ENCODE measurements at places on chromosomes 2 and 18. TPM values are rescaled to one million over a fixed set of nuclear protein-coding genes. Genes with fewer than 3 reads are reported as not detected.

Gene GAREM1
- total RNA-seq = 12.7 TPM

Gene TCF23
- 0.24 TPM for total RNA-seq

Gene FEV
- not detected for total RNA-seq

Gene RGPD6
- 36.1 TPM for total RNA-seq

Gene SERPINB10
- not detected for total RNA-seq

Gene ILKAP
- 27.9 TPM for total RNA-seq

Gene IL1F10
- not detected for total RNA-seq

Gene WDSUB1
- total RNA-seq = 5.8 TPM

Gene PRKAG3
- total RNA-seq = 0.18 TPM

DNA sequence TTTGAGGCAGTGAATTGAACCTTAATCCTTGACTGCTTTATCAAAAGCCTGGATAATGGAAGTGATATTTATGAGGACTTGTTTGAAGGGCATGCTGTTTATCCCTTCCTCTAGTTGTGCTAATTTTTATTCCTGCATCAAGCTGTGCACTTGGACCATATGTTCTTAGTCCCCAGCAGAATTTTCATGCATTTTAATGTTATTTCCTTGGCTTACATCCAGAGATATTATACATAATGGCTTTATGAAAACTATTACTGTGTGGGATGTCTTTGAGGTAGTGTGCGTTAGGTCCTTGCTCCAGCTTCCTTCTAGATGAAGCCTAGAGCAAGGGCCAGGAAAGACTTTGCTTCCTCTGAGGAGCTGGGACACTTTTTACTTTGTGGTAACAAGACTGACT lies 378.4 kb downstream of the LPIN1 start:
- DNase-seq = no peak

DNA sequence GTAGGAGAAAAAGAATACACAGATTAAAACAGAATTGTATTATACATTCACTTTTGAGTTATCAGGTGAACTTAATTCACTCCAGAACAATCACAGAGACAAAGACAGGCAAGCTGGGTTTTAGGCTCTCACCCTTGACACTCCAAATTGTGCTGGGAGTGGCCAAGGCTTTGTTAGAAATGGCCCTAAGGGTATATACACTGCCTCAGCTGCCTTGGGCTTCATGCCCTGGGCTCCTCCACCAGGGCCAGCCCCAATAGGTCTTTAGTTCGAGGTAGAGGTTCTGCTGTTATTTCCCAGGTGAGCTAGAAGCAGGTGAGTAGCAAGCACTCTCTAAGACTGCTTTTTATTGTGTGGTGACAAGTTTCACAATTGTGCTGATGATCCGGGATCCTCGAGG lies 19.9 kb downstream of the GEMIN6 start:
- DNase-seq = no peak

- no peak for DNase-seq
Measured at GRCh38 chr2:230774348-230774951, 61.8 kb downstream of the CAB39 start.

DNA sequence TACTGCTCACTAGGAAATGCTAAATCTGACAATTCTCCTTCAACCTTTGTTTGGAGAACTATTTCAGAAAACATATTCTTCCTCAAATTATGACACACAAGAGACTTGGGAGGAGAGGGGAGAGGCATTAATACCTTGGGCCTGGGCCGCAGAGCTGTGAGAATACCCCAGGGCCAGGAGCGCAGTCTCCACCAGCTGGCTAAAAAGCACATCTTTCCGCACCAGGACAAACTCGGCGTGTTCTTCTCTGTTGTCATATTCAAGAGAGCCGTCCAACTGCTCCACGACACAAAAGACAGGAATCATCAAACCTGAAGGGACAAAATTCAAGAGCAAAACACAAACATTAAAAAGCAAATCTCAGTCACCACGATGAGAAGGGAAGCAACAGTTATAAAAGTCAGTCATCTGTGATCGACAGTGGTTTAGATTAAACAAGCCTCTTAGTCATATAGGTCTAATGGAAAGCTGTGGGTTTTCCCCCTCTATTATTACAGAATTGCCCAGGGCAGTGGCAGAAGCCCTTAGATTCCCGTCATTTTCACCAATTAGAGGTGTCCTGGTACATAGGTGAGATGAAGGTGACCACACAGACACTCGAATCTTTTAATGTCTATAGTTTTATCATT lies 24.4 kb downstream of the SATB2 start:
- no peak for DNase-seq

DNA sequence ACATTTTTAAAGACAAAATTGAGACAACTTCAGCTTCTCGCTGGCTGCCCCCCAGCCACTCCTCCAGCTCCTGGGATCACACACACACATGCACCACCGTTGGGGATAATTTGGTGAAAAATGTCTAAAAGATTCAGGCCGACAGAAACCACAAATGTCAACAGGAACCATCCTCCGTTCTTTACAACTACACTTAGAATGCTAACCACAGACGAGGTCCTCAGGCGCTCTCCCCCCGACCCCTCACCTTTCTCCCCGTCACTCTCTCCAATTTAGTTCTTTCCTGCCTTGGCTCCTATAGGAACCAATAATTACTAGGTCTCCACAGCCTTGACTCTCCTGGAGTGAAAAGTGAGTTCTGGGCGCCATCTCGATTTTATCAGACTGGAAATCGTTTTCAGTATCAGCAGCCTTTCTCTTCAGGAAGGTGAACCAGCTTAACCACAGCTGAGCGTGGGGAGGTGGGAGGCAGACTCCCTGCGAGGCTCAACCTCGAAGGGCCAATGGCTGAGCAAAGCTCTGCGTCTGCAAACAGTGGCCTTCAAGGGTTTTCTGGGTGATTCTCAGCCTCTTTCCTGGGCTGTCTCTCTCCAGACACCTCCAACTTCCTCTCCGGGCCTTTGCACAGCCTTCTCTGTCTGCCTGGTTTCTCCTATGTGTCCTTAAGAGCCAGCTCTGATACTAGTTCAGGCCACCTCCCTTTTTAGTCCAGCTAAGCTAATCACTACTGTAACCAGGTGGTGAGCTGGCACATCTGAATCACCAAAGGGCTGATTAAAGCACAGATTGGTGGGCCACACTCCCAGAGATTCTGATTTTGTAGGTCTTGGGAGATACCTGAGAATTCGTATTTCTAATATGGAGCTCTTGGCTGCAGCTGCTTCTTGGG lies 115.7 kb upstream of the COPS8 start:
- DNase-seq = no peak

DNA sequence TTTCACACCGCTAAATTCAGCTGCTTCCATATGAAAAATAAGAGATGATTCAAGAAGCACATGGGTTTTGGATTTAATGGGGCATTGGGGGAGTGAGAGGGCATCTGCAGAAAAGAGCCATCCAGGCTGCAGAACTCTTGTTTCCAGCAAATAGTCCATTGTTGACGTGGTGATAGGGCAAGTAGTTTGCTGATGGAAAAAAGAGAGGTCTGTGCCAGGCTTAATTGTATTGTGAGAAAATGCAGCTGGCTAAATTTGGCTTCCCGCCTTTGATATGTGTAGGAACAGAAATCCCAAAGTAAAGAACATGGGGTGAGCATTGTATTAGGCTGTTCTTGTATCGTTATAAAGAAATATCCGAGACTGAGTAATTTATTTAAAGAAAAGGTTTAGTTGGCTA lies 199.5 kb downstream of the SETBP1 start:
- DNase-seq = no peak

DNA sequence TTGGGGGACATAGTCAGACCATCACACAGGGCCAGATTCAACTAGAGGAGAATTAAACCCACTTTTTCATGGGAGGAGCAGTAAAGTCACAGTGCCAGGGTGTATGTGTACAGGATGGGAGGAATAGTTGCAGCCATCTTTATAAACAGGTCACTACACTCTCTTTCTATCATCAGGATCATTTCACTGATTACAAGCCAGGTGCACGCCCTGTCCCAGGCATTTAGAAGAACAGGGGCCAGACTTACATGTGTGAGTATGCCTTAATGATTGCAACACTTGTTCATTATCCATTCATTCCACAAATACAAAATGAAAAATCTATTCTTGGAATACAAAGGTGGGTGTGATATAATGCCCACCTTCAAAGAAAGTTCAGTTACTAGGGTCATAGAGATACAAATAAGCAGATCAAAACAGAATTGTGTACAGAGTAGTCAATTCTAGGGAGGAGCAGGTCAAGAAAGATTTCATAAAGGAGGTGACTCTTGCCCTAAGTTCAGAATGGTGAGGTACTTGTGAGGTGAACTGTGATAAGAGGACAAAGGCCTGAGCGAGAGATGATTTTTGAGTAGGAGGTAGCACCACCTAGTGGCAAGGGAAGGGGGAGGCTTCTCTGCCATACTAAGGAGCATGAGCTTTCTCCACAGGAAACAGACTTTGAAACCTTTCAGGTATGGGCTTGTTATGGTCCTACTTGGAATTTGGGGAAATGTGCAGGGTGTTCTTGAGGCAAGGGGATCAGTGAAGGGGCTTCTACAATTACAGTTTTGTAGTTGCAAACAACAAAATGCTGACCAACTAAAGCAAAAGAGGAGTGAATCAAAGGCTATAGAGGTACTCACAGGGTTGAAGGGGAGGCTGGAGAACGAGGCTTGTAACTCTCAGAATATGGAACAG lies 156.3 kb downstream of the SUCLG1 start:
- no peak for DNase-seq

DNA sequence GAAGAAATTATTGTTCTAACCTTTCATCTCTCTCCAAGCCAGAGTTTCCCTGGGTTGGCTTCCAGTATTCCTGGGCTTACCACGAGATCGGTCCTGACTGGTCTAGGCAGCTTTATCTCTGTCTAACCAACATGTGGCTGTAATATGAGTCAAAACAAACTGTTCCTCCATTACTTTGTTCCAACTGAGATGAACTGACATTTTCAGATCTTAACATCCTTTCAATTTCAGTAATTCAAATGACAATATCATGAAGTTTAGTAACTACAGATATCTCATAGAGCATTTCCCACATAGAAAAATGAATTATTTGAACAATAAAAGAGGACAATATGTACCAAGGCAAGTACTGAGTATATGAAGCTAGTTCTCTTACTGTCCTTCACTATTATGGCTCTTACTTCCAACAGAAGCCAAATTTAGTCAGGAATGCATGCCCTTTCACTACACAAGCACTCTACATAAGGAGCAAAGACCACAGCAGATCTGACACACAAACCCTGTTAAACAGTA lies 15.5 kb downstream of the SLC25A12 start:
- DNase-seq = no peak

- no peak for DNase-seq
Measured at GRCh38 chr2:11945139-11946126, 199.0 kb downstream of the LPIN1 start.

GRCh38 chr2:17299891-17300540 lies 218.2 kb downstream of the RAD51AP2 start:
- DNase-seq = no peak

GRCh38 chr2:146954544-146954943 lies 890.3 kb upstream of the ACVR2A start:
- no peak for DNase-seq

GRCh38 chr2:220198896-220199295 lies 571.5 kb downstream of the SLC4A3 start:
- DNase-seq = no peak

GRCh38 chr2:216559625-216560156 lies 61.0 kb downstream of the RPL37A start:
- no peak for DNase-seq

GRCh38 chr2:112634153-112634873 lies 11.4 kb upstream of the SLC20A1 start:
- DNase-seq = no peak

DNA sequence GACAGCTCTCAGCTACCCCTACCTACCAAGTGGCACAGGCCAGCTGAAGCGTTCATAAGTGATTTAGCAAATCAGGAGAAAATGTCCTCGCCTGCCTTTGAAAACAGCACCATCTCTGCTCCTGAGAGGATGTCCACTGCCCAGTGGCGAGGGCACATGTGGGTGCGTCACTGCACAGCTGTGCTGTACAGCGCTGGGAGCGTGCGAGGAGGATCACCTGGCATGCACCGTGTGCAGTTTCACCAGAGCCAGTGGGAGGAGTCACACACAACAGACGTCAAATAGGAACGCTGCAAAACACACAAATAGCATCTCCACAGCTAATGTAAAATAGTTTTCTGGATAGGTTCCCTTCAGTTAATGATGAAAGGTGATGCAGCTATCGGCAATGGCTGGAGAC lies 154.1 kb downstream of the HDAC4 start:
- DNase-seq = no peak

GRCh38 chr18:79459946-79460480 lies 64.3 kb downstream of the NFATC1 start:
- DNase-seq = no peak

DNA sequence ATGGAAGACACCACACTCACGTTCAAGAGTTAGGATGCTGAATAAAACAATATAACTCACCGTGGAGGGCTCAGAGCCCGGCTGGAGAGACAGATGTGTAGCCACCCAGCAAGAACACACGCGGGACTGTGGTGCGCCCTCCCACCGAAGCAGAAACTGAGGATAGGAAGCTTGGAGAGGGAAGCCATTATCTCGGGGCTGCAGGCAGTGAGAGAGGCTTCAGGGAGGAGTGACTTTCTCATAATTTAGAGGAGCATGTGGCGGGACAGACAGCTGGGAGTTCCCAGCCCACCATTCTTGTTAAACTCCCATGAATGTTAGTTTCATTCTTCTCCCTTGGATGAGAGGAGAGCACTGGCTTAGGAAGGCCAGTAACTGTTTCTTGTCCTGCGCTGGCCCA lies 96.4 kb downstream of the MAPRE2 start:
- DNase-seq = no peak

- DNase-seq = no peak
Measured at GRCh38 chr2:98472961-98473746, 28.5 kb downstream of the INPP4A start.

DNA sequence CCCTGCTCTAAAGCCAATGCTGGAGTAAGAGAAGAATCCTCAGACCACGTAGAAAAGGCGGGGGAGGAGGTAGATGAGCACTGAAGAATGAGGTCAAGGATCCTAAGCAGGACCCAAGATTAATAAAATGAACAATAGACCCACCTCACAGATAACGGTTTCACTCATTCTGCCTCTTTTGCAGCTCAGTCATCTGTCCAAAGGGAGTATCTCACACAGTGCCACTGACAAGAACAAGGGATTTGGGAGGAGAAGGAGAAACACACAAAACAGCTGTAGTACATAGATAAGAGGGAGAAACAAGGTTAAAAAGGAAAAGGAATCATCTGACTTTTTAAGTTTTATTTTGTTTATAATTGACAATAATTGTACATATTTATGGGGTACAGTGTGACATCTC lies 30.9 kb upstream of the SULT1C4 start:
- no peak for DNase-seq

GRCh38 chr2:38620282-38620977 lies 17.7 kb upstream of the HNRNPLL start:
- no peak for DNase-seq

GRCh38 chr2:128751746-128752145 lies 433.1 kb upstream of the HS6ST1 start:
- DNase-seq = no peak

GRCh38 chr2:28434600-28434989 lies 41.9 kb downstream of the FOSL2 start:
- no peak for DNase-seq

DNA sequence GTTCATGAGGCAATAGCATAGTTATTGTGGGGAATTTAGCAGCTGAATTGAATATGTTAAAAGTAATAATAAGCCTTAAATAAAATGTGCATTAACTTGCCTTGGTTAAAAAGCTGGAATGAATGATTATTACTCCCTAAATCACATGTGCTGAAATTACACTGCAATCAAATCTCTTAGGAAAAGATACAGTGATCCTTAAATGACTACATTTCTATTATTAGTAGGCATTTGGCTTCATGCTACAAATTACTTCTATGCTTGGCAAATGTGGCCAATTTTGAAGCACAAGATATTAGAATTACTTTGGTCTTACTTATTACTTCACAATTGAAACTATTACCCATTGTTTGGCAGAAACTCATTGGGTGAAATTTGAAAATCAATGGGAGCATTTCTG lies 5.4 kb downstream of the RND3 start:
- no peak for DNase-seq

Data from left cardiac atrium (tissue), 4 donors.